Right ventricle myocardium inferior (tissue), 1 donor: ENCODE measurements at places on chromosomes 3 and 15. TPM values are rescaled to one million over a fixed set of nuclear protein-coding genes. Genes with fewer than 3 reads are reported as not detected.

GRCh38 chr15:35991386-35991785 lies 445.4 kb upstream of the DPH6 start:
- DNase-seq: no peak

RASGRP1 gene
- 0.46 TPM for total RNA-seq

DNA sequence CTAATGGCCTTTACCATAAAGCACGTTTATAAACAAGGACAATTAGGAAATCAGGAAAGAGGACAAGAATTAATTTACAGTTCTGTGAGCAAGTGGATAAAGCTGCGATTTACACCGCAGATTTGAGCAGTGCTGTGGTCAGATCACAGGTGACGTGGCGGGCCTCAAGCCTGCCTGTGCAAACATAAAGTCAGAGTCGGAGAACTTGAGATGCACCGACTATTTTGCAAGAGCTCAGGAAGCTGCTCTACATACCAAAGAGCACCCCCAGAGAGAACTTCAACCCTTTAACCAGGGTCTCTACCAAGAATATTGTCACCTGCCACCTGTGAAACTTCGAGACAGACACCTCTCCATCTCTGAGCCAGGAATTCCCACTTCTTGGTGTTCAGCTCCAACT lies 35.7 kb downstream of the MECOM start:
- DNase-seq: no peak

DNA sequence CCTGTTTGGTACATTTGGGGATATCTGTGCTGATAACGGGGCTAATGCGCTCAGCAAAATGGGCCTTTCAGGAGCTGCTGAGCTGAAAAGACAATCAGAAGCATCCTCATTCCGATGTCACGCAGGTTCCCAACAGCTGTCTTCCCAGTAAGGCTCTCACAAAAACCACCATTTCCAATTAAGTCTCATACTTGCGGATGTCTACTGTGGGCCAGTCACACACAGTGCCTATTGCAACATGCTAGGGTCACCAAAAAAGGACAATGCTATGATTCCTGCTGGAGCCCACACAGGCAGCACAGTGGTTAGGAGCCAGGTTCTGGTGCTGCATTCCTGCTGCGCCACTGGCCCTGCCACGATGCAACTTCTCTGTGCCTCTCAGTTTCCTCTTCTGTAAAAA lies 16.4 kb upstream of the LDHAL6B start:
- DNase-seq: no peak

GOLGA6D gene
- not detected for total RNA-seq
